ENCODE measurements at places on chromosomes 13 and 19. TPM values are rescaled to one million over a fixed set of nuclear protein-coding genes. Genes with fewer than 3 reads are reported as not detected.
A peak's percentile ranks its signal among the peaks of the same experiment; 100 is the strongest.

SULT2A1 gene
- not detected for total RNA-seq

AMER2 gene
- total RNA-seq = not detected

CRLF1 gene
- total RNA-seq = 17.9 TPM

GRCh38 chr13:33139184-33139583, 123.0 kb downstream of the KL start:
- H3K36me3 ChIP-seq = peaks cover 61% of the 10 kb centered on the region
- peak; percentile 83 for DNase-seq
- no peak overlapping the region for H3K4me3 ChIP-seq
- no peaks in the 10 kb centered on the region for H3K27me3 ChIP-seq
- H3K27ac ChIP-seq = peak overlapping the region; percentile 6
- H3K4me1 ChIP-seq = peaks cover 12% of the 10 kb centered on the region

GRCh38 chr13:97568850-97569249, 134.9 kb downstream of the RAP2A start:
- H3K4me3 ChIP-seq = no peak overlapping the region
- no peak for DNase-seq
- no peak overlapping the region for H3K27ac ChIP-seq
- no peaks in the 10 kb centered on the region for H3K27me3 ChIP-seq
- H3K36me3 ChIP-seq = no peaks in the 10 kb centered on the region
- peaks cover 8% of the 10 kb centered on the region for H3K4me1 ChIP-seq

PLK5 gene
- total RNA-seq = not detected

GRCh38 chr13:43343645-43344044, 320.3 kb downstream of the DNAJC15 start:
- H3K27me3 ChIP-seq = no peaks in the 10 kb centered on the region
- H3K36me3 ChIP-seq = no peaks in the 10 kb centered on the region
- no peak overlapping the region for H3K27ac ChIP-seq
- H3K4me3 ChIP-seq = no peak overlapping the region

SHISA2 gene
- total RNA-seq = 8.4 TPM

GRCh38 chr19:39546599-39546998, 6.6 kb upstream of the EID2 start:
- H3K27me3 ChIP-seq = no peaks in the 10 kb centered on the region
- no peak for DNase-seq
- no peak overlapping the region for H3K27ac ChIP-seq
- no peak overlapping the region for H3K4me3 ChIP-seq
- H3K4me1 ChIP-seq = no peaks in the 10 kb centered on the region

GRCh38 chr13:88761145-88761544, 1090.0 kb downstream of the SLITRK5 start:
- H3K4me3 ChIP-seq = no peak overlapping the region
- no peaks in the 10 kb centered on the region for H3K27me3 ChIP-seq
- no peaks in the 10 kb centered on the region for H3K36me3 ChIP-seq
- DNase-seq = no peak
- no peak overlapping the region for H3K27ac ChIP-seq

- H3K4me1 ChIP-seq = peaks cover 16% of the 10 kb centered on the region
- no peak for DNase-seq
- no peak overlapping the region for H3K27ac ChIP-seq
- no peaks in the 10 kb centered on the region for H3K27me3 ChIP-seq
- H3K4me3 ChIP-seq = no peak overlapping the region
- no peaks in the 10 kb centered on the region for H3K36me3 ChIP-seq
Measured at GRCh38 chr19:39681416-39681815, 22.9 kb upstream of the LGALS14 start.

DNA sequence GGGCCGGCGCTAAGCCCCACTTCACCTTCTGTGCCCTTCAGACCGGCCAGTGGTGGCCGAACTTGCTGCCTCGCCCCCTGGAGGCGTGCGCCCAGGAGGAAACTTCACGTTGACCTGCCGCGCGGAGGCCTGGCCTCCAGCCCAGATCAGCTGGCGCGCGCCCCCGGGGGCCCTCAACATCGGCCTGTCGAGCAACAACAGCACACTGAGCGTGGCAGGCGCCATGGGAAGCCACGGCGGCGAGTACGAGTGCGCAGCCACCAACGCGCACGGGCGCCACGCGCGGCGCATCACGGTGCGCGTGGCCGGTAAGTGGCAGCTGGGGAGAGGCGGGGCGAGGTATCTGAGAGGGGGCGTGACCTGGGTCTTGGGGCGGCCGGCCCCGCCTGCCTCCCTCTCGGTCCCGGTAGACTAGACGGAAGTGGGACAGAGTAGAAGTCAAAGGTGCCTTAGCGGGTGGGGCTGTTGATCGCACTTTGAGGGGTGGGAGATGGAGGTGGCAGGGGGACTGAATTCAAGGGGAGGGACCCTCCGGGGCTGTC, 5.6 kb downstream of the ICAM5 start:
- H3K27me3 ChIP-seq = no peaks in the 10 kb centered on the region
- peaks cover 57% of the 10 kb centered on the region for H3K4me1 ChIP-seq

DNA sequence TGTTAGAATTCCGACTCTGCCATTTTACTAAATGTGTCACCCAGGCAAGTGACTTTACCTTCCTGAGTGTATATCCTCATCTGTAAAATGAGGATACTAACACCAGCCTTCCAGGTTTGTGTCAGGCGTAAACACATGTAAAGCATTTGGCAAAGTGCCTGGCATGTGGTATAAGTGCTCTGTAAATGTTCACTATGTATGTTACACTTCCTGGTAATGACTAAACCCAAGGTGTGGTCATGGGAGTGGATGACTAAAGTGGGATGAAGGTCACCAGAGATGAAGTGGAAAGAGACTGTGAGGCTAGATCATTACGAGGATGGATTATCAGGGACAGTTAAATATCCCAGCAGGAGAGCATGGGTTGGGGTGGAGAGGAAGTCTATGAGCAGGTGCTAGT, 25.6 kb downstream of the DEDD2 start:
- peaks cover 2% of the 10 kb centered on the region for H3K4me1 ChIP-seq
- no peak for DNase-seq
- no peaks in the 10 kb centered on the region for H3K36me3 ChIP-seq
- H3K27me3 ChIP-seq = no peaks in the 10 kb centered on the region
- H3K4me3 ChIP-seq = no peak overlapping the region

- no peak overlapping the region for H3K27ac ChIP-seq
- H3K4me1 ChIP-seq = peaks cover 16% of the 10 kb centered on the region
- H3K36me3 ChIP-seq = no peaks in the 10 kb centered on the region
- no peak for DNase-seq
Measured at GRCh38 chr13:39457274-39457673, 145.7 kb downstream of the LHFPL6 start.

- H3K27me3 ChIP-seq = no peaks in the 10 kb centered on the region
- no peaks in the 10 kb centered on the region for H3K36me3 ChIP-seq
- H3K27ac ChIP-seq = peak overlapping the region; percentile 60
- no peak overlapping the region for H3K4me3 ChIP-seq
- peak; percentile 66 for DNase-seq
Measured at GRCh38 chr13:113616281-113616906, 31.8 kb downstream of the TFDP1 start.

- no peaks in the 10 kb centered on the region for H3K36me3 ChIP-seq
- DNase-seq = no peak
- no peak overlapping the region for H3K4me3 ChIP-seq
- no peak overlapping the region for H3K27ac ChIP-seq
Measured at GRCh38 chr13:92590503-92590908, 636.1 kb upstream of the GPC6 start.

- H3K4me3 ChIP-seq = no peak overlapping the region
- no peak overlapping the region for H3K27ac ChIP-seq
- H3K4me1 ChIP-seq = peaks cover 7% of the 10 kb centered on the region
- H3K27me3 ChIP-seq = no peaks in the 10 kb centered on the region
- DNase-seq = no peak
Measured at GRCh38 chr13:111265701-111266035, 54.8 kb upstream of the TEX29 start.

SLC35E1 gene
- 48.5 TPM for total RNA-seq

CBLC gene
- total RNA-seq = 3.7 TPM

Measured in upper lobe of left lung (tissue), 6 donors.